ENCODE measurements at places on chromosomes 7 and 10. TPM values are rescaled to one million over a fixed set of nuclear protein-coding genes. Genes with fewer than 3 reads are reported as not detected.

Gene UNC5B
- 4.1 TPM for total RNA-seq

GRCh38 chr10:128587689-128588088 lies 461.5 kb upstream of the MKI67 start:
- no peak for DNase-seq

DNA sequence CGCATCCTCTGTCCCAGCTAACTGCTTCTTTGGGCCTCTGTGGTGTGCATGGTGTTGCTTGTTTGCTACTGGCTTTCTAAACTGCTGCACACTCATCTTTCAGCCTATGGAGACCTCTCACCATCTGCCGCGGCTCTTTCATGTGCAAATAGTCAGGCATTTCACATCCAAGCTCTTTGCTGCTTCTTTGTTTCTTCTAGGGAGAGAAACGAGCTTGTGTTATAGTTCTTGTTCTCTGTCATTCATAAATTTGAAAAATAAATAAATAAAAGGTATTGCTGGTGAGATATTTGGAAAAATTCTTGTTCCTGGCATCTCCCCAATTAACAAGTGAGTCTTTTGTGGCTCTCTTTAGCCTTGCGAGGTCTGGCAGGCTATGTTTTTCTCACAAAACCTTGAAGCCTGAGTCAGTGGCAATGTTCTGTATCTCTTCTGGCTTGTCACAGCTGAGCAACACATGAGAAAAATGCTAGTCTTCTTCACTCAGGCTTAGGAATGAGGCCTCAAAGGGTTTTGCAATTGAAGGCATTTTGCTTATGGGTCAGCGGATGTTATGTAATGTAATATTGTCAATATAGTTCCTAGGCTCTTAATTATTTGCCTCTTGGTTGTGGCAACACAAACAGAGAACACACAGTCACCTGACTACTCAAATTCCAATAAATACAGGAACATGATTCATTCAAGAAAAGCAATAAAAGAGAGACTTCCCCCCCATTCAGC lies 274.0 kb downstream of the FRMD4A start:
- no peak for DNase-seq

Gene ECHDC3
- total RNA-seq: 8.6 TPM

DNA sequence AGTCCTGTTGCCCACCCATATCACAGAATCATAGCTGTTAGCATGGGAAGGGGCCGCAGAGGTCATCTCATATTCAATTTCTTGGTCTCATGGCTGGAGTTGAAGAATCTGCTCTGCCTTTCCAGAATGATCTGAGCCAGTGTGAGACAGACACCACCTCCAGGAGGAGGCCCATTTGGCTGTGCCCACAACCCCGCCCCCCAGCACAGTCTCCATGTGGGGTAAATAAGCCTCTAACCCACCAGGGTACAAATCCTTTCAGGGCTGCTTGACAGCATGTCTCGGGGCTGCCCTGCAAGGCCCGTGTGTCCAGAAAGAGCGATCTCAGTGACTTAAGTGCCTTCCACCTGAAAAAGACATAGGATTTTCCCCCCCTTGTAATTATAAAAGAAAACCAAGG lies 137.5 kb downstream of the DLG5 start:
- no peak for DNase-seq

Gene ITIH2
- total RNA-seq: not detected

Gene ATP6V0A4
- total RNA-seq: not detected

Gene CPA5
- total RNA-seq: not detected

DNA sequence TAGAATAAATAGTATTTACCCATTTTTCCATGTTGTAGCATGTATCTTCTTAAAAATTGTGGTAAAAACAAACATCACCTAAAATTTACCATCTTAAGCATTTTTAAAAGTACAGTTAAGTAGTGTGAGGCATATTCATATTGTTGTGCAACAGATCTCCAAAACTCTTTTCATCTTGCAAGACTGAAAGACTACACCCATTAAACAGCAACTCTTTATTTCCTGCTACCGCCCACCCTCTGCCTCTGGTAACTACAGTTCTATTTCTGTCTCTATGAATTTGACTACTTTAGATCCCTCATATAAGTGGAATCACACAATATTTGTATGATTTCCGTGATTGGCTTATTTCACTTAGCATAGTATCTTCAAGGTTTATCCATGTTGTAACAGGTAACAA lies 40.0 kb upstream of the AGBL3 start:
- DNase-seq: no peak

DNA sequence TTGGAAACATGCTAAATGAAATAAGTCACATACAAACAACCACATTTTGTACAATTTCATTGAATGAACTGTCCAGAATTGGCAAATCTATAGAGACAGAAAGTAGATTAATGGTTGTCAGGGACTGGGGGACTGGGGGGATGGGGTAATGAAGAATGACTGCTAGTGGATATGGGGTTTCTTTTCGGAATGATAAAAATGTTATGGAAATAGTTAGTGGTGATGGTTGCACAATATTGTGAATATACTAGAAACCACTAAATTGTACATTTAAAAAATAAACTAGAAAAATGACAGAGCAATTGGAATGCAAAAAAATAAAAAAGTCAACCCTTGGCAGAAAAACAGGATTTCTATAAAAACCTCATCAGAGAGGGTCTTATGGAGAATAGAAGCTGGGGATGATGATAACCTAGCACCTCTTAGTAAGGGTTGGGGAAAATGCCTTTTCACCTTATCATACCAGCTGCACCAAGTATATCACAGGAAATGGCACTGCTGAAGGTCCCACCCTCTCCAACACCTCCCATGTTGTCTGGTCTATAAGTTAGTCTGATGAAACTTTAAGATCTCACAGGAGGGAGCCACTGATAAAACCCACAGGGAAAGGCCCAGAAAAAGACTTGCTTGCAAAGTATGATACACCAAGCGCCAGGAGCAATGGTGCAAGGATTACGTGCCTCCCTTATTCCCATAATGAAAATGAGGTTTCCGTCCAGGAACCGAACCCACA lies 23.1 kb upstream of the JAZF1 start:
- no peak for DNase-seq

- no peak for DNase-seq
Measured at GRCh38 chr7:132740176-132740575, 163.9 kb upstream of the PLXNA4 start.

GRCh38 chr7:20651960-20652544 lies 36.6 kb downstream of the ABCB5 start:
- no peak for DNase-seq

Gene LRMDA
- total RNA-seq: 16.6 TPM

- DNase-seq: no peak
Measured at GRCh38 chr10:111531690-111532089, 454.9 kb downstream of the ADRA2A start.

DNA sequence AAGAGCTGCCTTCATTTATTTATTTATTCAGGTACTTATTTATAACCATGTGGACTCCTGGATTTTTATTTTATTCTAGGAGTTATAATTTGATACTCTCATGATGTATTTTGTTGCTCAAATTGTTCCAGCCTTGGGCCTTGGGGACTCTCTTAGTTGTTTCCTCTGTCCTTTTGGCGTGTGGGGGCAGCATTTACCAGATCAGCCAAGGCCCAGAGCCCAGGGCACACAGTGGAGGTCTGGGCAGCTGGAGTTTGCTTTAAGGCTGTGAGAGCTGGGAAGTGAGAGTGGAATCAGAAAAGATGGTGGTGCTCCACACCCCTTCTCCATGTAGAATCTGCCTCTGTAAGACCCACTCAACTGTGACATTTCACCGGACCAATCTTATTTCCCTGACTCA lies 398.9 kb downstream of the RPS24 start:
- DNase-seq: no peak

Gene AHR
- total RNA-seq: 288 TPM

- DNase-seq: no peak
Measured at GRCh38 chr10:30445711-30446110, 11.7 kb downstream of the MAP3K8 start.

- no peak for DNase-seq
Measured at GRCh38 chr10:93899109-93899508, 5.3 kb downstream of the SLC35G1 start.

- DNase-seq: no peak
Measured at GRCh38 chr10:73054286-73054685, 42.4 kb downstream of the P4HA1 start.

GRCh38 chr10:48511066-48511874 lies 93.6 kb downstream of the ARHGAP22 start:
- DNase-seq: no peak

DNA sequence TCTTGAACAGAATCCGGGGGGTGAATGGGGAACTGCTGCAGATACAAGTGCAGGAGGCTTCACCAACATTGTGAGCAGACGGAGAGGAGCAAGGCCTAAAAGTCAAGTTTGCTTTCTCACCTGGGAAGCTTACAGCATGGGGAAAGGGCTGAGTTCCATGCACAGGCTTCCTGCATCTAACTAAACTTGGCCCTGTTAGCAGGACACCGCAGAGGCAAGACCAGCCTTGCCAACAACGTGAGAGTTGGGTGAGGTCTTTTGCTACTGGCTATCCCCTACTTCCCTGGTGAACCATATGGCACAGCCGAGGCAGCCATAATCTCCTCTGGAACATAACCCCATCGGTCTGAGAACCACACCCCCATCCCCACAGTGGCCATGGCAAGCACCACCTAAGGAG lies 14.2 kb upstream of the ADAM22 start:
- DNase-seq: no peak

Gene INTS15
- total RNA-seq: 26.7 TPM

- DNase-seq: no peak
Measured at GRCh38 chr7:30804078-30804661, 33.0 kb downstream of the MINDY4 start.

Gene SPDYE3
- not detected for total RNA-seq

DNA sequence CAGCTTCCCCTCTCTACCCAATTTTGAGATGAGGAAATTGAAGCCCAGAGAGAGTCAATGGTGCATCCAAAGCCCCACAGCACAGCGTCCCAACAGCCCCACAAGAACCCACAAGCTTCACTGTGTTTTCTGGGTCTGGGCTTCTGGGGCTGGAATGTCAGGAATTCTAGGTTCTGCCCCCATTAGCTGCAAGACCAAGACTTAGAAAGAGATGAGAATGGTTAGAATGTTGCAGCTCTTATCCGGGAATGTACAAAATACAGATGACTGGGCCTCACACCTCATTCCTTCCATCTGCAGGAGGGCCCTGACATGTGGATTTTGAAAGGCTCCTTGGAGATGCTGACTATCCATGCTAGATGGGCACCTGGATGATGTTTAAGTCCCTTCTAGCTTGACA lies 6.0 kb upstream of the SGPL1 start:
- no peak for DNase-seq

- no peak for DNase-seq
Measured at GRCh38 chr10:55500931-55501559, 700.0 kb upstream of the PCDH15 start.

Gene AKR1B15
- 1.3 TPM for total RNA-seq

- DNase-seq: no peak
Measured at GRCh38 chr7:15862016-15862780, 175.7 kb upstream of the MEOX2 start.

Gene FAM25G
- total RNA-seq: not detected

GRCh38 chr7:81402227-81402626 lies 367.6 kb downstream of the HGF start:
- no peak for DNase-seq

GRCh38 chr7:37633048-37633447 lies 50.5 kb upstream of the GPR141 start:
- no peak for DNase-seq

GRCh38 chr10:101494650-101495049 lies 93.4 kb downstream of the POLL start:
- no peak for DNase-seq

DNA sequence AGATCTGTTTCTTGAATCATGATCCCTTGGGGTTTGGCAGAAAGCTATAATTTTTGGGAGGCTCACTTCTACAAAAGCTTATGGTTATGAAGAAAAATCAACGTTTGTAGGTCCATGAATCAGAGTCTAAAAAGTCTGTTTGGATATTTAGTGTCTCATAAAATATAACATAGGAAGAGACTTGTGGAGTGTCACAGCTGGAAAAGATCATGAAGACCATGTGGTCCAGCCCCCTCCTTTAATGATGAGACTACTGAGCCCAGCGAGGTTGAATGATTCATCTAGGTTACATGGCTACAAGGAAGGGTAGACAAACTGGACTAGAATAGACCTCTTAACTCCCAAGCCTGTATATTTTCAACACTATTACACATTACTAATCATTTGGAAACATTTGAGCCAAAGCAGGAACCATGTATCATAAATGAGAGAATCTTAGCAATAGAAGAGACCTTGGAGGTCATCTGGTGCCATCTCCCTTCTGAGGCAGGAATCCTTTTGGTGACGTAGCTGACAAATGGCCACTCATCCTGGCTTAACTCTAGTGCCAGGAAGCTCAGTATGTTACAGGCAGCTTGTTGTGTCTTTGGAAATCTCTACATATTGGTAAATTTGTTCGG lies 152.5 kb downstream of the CREB5 start:
- DNase-seq: no peak
